ENCODE measurements at places on chromosomes 7 and 10.
A peak's percentile ranks its signal among the peaks of the same experiment; 100 is the strongest.

GRCh38 chr7:148620749-148621359 lies 30.3 kb downstream of the C7orf33 start:
- DNase-seq, result no peak

- DNase-seq, result no peak
Measured at GRCh38 chr10:78737883-78738856, 330.6 kb upstream of the ZMIZ1 start.

DNA sequence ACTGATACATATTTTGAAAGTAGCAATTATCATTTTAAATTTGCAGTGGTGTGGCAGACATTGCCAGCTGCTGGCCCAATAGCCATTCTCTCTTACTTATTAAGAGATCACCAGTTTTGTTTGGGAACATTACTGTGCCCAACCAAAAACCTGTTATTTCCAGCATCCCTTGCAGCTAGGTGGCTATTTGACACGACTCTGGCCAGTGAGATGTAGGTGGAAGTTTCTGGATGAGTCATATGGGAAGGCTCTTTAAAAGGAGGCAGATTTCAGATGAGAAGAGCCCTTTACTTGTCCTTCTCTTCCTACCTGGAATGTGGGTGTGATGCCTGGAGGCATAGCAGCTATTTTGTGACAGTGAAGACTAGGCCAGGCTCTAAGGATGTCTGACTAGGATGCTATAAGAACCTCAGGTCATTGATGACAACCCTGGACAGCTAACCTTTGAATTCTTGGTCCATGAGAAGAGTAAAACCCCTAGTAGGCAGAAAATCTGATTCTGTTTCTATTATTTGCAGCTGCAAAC lies 77.9 kb downstream of the CARD11 start:
- no peak for DNase-seq

GRCh38 chr10:30047430-30047829 lies 12.0 kb downstream of the JCAD start:
- no peak for DNase-seq

DNA sequence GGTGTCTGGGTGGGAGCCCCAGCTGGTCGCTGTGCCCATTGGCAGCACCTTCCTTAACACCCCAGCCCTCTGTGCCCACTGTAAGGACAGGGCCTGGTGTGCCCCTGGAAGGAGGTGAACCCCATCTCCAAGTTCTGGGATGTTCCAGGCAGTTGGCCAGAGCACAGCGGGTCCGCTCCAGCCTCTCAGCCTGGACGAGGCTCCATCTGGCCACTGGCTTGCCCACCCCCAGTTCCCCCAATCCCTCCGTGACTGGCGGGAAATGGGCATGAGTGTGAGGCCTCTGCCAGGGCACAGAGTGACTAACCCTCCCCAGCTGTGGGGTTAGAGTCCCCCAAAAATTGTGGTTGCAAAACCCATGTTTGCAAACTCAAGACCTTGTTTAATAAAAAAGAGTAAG lies 15.6 kb downstream of the GRIFIN start:
- DNase-seq, result no peak

DNA sequence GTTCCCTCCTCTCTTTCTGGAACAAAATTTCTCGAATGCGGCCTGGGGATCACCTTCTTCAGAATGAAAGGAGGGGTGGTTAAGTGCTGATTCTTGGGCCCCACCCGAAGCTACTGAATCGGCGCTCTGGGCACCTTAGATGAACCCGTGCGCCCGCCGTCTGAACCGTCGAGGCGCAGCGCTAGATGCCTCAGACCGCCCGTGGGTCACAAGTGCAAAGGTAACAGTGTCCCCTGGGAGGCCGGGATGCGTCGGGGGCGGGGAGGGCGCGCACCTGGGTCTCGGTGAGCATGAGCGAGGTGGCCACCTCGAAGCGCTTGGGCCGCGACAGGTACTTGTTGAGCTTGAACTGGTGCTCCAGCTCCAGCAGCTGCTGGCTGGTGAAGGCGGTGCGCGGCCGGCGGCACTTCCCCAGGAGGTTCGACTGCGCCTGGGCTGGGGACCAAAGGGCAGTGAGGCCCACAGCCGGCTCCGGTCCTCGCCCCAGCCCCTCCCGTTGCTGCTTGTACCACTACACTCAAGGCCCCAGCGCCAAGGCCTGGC lies 4.2 kb downstream of the MNX1 start:
- no peak for DNase-seq

DNA sequence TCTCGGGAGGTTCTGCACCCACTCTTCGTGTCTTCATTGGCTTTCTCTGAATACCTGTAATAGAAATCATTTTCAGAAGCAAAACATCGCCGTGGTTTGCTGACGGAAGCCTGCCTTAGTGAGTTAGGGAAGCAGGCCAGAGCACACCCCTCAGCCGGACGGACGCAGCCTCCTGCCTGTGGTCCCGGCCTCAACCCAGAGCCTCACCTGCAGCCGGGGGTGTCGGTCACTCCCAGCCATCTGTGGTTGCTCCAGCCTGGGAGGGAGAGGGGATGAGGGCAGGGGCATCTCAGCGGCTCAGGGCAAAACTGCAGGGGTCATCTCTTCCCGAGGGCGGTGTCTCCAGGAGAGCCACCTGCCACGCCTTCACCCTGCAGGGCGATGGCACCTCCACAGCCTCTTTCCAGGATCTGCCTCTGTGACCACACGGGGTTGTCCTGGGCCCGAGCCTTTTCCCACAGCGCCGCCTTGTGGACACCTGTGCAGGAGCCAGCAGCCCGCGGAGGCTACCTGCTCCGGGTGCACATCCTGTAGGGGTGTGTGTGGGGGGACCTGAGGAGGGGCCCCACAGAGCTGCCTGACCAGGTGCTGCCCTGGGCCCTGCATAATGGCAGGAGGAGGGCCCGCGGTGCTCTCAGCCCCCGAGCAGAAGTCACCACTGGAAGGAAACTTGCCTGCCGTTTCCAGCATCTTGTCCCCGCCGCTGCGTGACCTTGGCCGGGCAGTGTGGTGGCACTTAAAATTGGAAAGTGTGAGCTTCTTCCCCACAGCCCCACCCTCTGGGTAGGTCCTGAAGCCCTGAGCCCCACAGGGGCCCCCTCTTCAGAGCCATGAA lies 21.6 kb upstream of the AP5Z1 start:
- DNase-seq, result peak; percentile 68

GRCh38 chr10:60086421-60086820 lies 180.1 kb upstream of the CCDC6 start:
- no peak for DNase-seq

GRCh38 chr7:96598421-96598820 lies 111.2 kb downstream of the SEM1 start:
- DNase-seq, result no peak

GRCh38 chr10:27701938-27702537 lies 43.6 kb downstream of the MKX start:
- no peak for DNase-seq

- DNase-seq, result peak; percentile 6
Measured at GRCh38 chr7:16646472-16647072, 591 bp downstream of the BZW2 start.

- no peak for DNase-seq
Measured at GRCh38 chr10:123148414-123149161, 652 bp downstream of the HMX2 start.

DNA sequence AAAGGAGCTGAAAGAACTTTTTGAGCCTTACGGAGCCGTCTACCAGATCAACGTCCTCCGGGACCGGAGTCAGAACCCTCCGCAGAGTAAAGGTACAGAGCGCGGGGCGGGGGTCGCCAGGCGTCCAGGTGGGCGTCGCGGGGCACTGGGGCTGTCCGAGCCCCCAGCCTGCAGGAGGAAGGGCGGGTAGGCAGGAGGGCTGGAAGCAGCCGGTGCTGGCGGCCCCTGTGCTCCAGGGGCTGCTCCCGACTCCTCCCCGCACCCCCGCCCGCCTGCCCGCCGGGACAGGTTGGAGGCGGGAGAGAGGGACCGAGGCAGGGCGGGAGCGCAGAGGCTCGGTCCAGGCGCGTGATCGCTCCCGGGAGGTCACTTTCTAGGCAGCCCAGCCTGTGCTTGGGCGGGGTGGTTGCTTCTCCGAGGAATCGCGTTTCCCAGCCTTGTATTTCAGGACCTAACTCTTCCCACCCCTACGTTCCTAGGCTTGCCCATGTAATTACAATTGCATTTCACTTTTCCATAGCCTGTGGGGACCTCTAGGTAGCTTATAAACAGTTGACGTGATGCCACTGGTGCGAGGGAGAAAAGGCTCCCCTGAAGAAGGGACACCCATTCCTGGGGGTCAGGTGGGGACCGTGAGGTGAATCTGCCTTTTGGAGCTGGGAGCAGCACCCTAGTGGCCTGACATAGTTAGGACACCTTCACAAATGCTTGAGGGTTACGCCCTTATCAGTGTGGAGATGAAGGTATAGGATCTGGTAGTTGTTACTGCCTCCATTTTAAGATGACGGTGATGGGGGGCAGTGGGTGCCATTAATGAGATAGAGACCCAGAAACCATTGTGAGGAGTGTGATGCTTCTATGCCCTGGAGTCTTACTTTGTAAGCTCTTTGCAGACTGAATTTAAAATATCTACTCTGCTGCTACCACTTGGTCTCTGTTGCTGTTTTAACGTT lies 148.2 kb downstream of the CELF2 start:
- peak; percentile 37 for DNase-seq

GRCh38 chr7:80721883-80722615 lies 83.6 kb downstream of the CD36 start:
- no peak for DNase-seq

- DNase-seq, result no peak
Measured at GRCh38 chr10:124596962-124597845, 135.6 kb downstream of the LHPP start.

DNA sequence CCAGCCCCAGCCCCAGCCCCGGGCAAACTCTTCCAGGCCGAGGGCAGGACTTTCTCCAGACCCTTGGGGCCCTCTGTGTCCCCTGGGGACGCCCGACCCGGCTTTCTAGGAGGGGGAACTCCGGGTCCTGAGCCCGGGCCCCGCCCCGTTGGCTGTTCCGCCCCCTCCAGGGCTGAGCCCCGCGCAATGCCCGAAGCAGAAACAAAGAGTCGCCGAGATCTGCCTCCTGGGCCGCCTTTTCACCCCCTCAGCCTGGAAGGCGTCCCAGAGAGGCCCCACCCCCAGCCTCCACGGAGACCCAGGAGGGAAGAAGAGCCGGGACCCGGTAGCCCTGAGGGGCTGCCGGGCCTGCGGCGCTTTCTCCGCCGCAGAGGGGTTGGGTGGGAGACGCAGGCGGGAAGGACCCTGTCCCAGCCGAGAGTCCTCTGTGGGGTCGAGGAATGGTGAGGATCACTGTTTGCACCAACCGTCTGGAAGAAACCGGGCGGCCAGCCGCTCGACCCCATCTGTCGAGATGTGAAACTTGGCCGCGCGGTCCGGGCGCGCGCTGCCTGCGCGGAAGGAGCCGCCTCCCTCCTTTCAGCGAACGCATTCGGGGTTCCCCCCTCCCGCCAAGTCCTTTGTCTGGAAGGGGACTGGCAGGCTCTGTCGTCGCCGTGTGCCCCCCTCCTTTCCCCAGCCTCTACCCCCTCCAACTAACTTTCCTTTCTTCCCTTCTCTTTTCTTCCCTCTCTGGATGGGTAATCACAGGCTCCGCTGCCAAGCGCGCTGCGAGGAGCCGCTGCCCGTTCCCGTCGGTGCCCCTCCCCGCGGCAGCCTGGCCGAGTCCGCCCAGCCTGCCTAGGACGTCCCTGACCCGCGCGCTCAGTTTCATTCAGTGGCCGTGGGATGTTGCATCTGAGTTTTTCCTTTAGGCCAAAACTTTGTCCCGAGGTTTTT lies 10.2 kb downstream of the EN2 start:
- DNase-seq, result no peak

DNA sequence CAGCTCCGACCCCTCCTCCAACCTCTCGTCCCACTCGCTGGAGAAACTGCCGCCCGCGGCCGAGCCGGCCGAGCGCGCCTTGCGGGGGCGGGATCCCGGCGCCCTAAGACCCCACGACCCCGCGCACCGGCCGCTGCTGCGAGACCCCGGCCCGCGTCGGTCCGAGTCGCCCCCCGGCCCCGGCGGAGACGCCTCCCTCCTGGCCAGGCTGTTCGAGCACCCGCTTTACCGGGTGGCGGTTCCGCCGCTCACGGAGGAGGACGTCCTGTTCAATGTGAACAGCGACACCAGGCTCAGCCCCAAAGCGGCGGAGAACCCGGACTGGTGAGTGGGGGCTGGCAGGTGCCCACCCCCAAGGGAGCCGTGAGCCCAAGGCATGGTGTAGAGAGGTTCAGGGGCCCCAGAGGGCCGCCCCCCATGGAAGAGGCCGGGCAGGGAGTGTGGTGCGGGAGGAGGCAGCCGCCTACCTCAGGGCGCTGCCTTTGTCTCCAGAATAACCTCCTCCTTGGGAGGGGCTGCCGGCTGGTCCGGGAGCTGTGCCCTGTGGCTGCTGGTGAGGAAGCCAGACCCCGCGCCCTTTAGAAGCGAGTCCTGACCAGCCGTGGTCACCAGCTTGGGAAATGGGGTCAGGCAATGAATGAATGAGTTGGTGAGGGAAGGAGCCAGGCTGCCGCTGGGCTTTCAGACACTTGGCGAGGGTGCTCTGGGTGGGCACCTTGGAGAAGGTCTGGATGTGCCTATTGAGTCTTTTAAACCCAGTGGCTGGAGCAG lies 1.3 kb downstream of the FAM20C start:
- no peak for DNase-seq

DNA sequence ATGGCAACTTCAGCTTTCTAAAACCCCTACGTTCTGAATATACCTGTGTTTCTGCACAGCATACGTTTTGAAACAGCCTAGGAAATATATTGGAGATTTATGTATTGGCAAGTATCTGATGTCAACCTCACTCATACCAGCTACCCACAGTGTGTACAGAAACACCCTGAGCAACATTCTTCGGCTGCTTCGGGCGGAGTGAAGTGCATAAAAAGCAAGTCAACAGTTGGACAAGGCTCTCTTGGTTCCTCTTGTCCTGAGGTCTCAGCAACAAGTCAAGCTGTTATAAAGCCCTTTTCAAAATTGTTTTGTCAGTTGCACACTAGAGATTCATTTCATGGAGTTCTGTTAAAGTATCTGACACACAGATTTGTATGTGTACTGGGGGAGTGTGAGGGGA lies 40.0 kb upstream of the PAPSS2 start:
- DNase-seq, result no peak

DNA sequence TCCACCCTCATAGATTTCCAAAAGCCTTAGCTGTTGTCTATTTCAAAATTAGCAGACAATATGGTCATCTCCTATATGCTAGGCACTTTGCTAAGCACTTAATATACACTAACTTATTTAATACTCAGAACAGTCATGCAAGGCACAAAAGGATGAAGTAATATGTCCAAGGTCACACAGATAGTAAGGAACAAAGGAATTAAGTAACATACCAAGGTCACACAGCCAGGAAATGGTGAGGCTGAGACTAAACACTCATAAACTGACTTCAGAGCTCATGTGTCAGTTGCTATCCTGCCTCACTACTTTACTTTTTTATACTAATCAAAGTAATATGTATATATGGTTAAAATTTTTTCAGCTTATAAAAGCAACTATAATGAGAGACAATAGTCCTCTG lies 23.6 kb upstream of the HIBADH start:
- no peak for DNase-seq
